Stimulated activated CD4-positive, alpha-beta T cell treated with anti-CD3 and anti-CD28 coated beads, Interleukin-1b, Interleukin-23, amount 100 ng/mL, for 24 hours (primary cell): ENCODE measurements at places on chromosomes 12 and 14.

GRCh38 chr12:118103201-118103600 is 610 bp downstream of the VSIG10 start:
- DNase-seq: peak; percentile 3

DNA sequence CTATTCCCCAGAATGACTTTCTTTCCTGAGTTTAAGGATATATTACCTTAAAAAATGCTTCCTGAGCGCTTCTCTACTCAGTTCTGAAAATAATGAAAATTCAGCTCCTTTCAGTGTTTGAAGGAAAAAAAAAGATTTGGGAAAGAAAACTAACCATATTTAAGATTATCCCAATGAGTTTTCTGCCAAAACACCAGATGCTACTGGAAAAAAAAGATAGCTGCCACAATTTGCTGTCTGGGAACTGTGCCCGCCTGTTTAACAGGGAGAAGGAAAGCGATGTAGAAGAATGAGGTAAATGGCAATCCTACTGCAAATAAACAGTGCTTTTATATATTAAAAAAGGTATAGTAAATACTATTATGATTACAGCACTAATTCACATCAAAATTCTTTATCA is 367.6 kb upstream of the PRICKLE1 start:
- no peak for DNase-seq

DNA sequence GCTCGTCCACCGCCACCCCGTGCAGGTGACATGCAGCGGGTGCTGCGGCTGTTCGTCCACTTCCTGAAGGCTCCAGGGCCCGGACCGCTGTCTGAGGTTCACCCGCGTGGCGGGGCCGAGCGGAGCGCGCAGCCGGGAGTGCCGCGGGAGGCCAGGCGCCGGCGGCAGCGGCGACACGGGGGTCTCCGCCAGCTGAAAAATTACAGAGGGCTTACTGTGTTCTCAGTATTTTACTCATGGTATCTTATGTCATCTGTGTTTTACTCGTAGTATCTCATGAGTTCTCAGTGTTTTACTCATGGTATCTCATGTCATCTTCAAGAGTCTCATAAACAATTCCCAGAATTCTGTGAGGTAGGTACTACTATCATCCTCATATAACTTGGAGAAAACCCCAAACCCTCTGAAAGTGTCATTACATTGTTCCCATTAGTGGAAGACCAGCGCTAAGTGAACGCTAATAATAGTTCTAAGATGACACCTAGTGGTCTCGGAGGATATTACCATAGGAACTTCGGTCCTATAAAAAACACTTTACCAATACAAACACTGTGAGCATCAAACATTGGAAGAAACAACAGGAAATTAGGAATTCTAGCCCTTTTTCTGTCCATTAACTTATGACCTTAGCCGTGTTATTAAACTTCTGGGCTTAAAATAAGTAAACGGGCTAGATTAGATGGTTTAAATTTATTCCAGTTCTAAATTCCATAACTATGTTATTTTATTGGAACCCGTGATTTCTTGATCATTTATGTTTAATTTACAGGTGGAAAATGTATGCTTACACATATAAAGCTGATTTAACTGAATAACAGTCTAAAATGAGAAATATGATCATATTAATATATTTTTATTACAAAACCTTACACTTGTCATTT is 32.4 kb downstream of the AK7 start:
- DNase-seq: peak; percentile 7

DNA sequence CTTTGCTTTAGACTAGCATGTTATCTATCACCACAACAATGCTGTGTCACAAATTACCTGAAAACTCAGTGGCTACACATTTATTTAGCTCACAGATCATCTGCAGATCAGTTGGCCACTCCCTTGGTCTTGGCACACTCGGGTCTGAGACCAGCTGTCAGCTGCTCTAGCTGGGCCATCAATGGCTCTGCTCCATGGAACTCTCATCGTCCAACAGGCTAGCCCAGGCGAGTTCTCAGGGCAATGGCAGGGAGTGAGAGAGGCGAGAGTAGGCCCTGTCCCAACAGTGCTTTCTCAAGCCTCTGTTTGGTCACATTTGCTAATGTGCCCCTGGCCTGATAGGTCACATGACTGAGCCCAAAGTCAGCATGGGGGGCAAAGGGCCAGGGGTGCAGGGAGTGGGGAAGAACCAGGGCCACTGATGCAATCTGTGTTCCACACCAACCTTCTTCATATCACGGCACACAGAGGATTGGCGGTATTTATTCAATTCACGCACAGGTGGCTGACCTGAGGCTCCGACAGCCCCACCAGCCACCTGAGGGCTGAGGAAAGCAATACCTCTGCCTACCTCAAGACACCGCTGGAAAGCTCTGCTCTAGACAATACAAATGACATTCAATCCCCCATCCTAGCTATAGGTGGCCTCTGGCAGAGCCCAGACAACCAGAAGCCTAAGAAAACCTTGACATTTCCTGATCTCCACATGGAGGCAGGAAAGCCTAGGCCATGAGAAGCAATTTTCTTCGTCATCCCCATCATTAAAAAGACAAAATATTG is 82.5 kb downstream of the NT5DC3 start:
- DNase-seq: no peak

DNA sequence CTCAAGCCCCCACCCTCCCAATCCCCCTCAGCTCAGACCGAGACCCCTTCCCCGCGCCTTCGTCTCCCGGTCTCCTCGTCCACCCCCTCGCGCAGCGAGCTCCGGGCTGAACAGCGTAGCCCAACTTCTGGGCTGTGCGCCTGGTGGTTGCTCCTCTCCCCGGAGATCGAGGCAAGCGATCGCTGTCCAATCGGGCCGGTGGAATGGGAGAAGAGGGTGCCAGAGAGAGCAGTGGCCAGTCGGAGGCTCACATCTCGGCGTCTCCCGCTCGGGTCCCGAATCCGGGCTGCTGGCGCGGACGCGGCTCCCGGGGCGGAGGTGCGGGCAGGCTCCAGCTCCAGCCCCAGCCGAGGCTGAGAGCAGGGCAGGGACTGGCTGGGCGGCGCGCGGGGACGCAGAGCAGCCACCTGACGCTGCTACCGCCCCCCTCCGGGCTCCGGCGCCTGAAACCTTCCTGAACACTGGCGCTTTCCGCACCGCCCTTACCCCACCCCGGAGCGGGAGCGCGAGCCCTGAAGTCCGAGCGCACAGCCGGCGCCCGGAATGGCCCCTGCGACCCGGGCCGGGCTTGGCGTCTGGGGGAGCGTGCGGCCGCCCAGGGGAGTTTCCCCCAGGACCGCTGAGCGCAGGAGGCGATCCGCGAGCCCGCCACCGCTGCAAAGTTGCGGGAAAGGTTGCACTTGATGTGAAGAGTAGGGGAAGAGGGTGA is 508 bp upstream of the KCNH5 start:
- DNase-seq: no peak

GRCh38 chr14:61074852-61075251 is 93.8 kb downstream of the SLC38A6 start:
- no peak for DNase-seq
